ENCODE measurements at places on chromosomes 5 and 9.
A peak's percentile ranks its signal among the peaks of the same experiment; 100 is the strongest.

DNA sequence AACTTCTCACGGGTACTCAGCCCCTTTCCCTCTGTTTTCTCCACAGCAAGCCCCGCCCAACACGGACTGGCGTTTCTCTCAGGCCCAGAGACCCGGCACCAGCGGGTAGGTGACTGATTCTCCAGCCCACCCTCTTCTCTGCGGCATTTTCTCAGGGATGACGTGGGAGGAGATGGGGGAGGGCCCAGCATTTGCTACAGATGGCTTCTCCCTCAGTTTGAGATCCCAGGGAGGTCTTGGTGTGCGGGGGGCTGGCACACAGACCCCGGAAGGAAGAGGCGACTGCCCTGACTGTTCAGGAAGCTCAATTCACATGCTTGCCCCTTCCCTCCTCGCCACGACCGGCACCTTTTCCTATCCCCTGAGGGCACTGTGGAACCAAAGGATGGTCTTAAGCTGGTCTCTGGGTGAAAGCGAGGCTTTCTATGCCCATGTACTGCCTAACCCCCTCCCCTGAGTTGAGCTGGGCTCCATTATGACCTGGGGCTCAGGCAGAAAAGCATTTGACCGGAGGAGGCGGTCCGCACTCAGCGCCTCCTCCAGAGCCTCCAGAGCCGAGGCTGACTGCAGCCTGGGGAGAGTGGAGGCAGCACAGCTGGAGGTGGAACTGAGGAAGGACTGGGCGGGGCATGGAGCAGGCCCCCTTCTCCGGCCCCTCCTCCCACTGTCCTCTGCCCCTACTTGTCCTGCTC, 6.0 kb downstream of the PCDHGC5 start:
- no peak for DNase-seq

DNA sequence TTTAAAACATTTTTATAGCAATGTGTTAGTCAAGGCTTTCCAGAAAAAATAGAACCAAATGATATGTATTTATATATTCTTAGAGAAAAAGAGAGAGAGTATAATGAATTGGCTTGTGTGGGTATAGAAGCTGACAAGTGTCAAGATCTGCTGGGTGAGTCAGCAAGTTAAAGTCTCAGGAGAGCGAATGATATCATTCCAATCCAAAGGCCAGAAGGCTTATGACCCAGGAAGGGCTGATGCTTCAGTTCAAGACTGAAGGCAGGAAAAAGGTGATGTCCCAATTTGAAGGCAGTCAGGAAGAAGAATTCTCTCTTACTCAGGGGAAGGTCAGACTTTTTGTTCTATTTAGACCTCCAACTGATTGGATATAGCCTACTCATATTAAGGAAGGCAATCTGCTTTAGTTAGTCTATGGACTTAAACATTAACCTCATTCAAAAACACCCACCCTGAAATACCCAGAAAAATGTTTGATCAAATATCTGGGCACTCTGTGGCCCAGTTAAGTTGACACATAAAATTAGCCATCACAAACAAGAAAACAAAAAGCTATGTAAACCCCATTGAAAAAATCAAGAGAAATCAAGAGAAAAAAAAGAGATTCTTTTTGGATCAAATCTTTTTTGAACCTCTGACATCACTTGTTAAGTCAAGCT, 189.6 kb downstream of the PIK3R1 start:
- no peak for DNase-seq

GRCh38 chr5:132024789-132025402, 13.4 kb upstream of the ACSL6 start:
- no peak for DNase-seq

DNA sequence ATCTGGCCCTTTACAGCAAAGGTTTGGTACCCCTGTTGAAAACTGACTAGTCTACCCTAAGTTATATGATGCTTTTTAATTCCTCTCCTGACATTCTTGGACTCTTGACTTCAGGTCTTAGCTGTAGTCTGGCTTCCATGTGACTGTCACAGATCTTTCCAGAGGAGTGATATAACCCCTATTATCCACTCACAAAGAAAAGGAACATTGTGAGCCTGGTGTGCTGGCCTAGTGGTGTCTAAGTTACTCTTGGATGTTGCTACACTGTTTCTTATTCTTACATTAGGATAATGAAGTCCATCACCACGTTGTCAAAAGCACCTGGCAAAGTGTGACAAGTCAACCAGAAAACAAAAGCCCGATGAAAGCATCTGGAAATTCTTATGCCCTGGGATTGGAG, 49.8 kb downstream of the RAD23B start:
- DNase-seq: no peak

- DNase-seq: no peak
Measured at GRCh38 chr9:98885575-98886295, 58.0 kb upstream of the COL15A1 start.

DNA sequence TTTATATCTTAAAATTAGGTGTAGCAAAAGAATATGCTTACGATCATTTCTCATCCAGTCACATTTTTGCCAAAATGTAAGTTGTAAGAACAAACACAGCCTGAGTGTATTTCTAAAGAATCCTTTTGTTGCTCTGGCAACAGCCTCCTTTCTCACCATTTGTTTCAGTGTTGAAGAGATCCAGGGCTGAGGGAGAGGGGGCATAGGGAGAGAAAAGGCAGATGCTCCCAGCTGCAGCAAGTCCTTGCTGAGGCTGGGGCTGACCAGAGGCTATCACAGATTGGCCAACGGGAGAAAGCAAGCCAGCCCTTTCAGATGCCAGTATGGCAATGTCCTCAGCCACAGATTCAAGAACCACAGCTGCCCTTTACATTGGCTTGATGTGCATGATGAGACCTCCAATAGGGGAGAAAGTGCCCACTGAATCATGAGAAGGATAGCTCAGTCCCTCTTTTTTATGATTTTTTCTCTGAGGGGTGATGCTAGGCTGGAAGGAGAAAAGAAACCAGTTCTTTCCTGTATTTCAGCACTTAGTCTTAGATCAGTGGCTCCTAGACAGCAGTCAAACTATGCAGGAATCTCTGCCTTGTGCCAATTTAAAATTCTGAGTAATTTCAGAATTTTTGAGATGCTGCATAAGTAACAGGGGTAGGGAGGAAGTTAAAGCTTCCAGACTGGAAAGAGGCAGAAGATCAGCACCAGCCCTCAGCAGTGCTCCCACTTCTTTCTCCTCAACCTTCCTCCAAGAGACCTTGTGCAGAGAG, 142.1 kb downstream of the LHFPL2 start:
- no peak for DNase-seq

GRCh38 chr5:149024477-149024876, 38.4 kb downstream of the SH3TC2 start:
- DNase-seq: no peak

DNA sequence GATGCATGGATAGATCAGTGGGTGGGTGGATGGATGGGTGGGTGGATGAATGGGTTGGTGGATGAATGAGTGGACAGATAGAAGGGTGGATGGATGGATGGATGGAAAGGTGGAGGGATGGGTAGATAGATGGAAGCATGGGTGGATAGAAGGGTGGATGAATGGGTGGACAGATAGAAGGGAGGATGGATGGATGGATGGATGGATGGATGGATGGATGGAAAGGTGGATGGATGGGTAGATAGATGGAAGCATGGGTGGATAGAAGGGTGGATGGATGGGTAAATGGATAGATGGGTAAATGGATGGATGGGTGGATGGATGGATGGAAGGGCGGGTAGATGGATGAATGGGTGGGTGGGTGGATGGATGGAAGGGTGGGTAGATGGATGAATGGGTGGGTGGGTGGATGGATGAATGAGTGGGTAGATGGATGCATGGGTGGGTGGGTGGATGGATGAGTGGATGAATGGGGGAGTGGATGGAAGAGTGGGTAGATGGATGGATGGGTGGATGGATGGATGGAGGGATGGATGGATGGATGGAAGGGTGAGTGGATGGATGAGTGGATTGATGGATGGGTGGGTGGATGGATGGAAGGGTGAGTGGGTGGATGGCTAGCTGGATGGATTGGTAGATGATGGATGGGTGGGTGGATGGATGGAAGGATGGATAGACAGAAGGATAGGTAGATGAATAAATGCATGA, 87.7 kb upstream of the ASS1 start:
- DNase-seq: no peak

- no peak for DNase-seq
Measured at GRCh38 chr5:127746756-127747155, 43.6 kb downstream of the CCDC192 start.

- DNase-seq: no peak
Measured at GRCh38 chr9:94821098-94821887, 94.8 kb downstream of the AOPEP start.

DNA sequence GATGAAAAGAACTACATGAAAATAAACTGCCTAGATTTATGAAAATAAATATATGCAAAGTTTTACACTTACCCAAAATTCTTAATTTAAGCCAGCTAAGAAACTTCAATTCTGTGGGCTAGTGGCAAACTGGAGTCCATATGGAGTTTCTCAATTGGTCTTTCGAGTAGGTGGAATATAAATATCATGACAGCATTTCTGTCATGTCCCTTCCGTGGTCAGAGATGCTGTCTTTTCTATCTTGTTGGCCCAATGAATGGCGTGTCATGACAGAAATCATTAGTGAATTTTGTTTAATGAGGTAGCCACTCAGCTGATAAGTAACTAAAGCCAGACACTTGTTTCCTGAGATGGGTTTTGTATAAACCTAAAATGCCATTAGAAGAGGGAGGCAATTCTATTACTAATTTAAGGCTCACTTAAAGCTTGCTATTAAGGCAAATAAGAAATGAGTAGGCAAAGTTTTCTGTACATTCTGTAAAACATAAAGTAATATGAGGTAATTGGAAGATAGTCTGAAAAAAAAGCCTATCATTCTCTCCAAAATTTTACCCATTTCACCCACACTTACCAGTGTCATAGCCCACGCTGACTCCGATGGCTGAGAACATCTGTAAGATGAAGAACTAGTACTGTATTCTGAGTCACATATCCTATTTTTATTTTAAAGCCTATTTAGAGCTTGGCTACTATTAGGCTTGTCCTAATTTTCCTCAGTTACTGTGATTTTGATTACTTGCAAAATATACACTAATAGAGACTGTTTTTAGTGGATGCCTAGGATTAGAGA, 419.3 kb upstream of the MEF2C start:
- DNase-seq: no peak

- DNase-seq: no peak
Measured at GRCh38 chr9:33142535-33142934, 24.6 kb downstream of the B4GALT1 start.

GRCh38 chr9:133332381-133332730, 3.6 kb downstream of the SURF6 start:
- DNase-seq: no peak

- DNase-seq: no peak
Measured at GRCh38 chr9:84500826-84501225, 160.3 kb upstream of the SLC28A3 start.

GRCh38 chr9:125110464-125110863, 32.9 kb downstream of the SCAI start:
- DNase-seq: no peak

DNA sequence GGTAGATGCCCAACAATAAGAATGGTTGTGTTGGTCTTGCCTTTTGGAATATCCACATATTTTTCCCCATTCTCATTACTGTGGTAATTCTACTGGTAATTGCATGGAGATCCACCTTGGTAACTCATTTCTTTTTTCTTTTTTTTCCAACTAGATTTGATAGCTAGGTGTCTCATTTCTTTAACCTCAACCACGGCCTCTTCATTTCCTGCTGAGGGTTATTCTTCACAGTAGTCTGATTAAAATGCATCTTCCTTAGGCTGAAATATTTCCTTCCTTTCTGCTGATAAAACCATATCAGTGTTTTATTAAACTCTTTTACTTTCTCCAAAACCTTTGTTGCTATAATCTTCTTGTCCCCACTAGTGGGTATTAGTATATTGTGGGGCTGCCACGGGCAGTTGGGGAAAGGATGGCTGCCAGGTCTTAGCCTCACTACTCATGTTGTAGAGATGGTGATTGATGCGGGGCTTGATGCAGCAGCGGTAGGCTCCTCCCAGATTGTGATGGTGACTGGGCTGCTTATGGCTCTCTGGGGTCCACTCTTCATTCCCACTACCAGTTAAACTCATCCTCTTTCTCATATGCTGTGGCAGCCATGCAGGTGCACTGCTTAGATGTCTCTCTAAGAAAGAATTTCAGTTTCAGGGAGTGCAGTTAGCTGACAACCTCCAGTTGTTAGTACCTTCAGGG, 35.9 kb downstream of the KIF2A start:
- no peak for DNase-seq

DNA sequence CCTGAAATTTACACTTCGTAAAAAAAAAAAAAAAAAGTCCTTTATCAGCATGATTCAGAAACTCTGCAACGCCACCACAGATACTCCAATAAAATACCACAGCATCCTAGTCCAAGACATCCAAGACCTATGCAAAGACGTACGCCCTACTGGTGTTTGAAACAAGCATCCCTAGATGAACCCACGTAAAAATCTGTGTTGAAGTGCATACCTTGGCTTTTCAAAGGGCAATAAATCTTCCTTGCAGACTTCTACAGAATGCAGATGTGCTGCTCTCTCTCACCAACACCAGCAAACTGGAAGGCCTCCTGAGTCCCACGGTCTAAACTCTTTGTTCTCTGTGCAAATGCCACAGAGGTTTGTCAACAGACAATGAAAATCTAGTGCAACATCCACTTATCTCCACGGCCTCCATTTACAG, 38.8 kb downstream of the MYO10 start:
- DNase-seq: no peak

- DNase-seq: no peak
Measured at GRCh38 chr5:163535290-163535689, 29.9 kb downstream of the MAT2B start.

DNA sequence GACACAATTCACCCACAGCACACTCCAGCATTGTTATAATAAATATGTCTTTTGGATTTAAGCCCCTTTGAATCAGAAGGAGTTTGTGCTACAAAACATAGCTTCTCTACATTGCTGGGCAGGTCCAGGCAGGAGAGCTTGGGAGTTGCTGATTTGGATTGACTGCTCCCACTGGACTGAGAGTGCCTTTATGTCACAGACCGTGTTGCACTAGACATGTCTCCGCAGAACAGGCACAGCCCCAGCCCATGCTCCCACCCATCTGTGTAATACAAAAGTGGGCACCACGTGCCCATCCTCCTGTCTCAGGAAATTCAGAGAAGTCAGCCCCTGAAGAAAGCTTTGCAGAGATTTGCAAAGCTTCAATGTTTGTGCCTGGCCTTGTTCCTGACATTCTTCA, 117.1 kb downstream of the MED10 start:
- no peak for DNase-seq

GRCh38 chr5:175887463-175887862, 16.1 kb downstream of the CPLX2 start:
- DNase-seq: no peak

DNA sequence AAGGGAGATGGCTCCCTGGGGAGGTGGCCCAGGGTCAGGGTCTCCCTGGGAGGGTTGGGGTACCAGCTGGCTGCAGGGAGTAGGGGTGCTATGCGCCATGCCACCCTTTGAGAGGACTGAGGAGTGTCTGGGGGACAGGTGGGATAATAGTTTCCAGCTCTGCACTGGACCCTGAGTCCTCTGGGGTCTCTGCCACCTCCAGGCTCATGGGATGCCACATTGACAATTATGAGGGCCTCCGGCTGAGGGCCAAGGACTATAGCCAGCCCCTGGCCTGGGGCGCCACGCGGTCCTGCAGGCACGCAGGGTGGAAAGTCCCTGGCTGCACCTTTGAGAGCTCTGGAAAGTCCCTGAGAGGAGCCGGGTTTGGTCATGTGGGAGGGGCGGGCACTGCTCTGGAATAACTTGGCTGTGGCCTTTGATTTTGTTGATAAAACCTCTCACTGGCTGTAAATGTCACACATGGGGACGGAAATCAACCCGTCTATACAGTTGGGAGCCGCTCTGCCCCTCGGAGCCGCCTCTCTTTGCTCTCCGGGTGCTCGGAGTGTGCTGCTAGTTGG, 16.0 kb downstream of the TRAF2 start:
- DNase-seq: peak; percentile 86
